Cortex of kidney (tissue), 1 donor: ENCODE measurements at places on chromosomes 11 and 22.

GRCh38 chr11:80586464-80586863, 1145.6 kb upstream of the TENM4 start:
- DNase-seq: no peak

GRCh38 chr11:34632105-34632791, 11.4 kb downstream of the EHF start:
- no peak for DNase-seq

GRCh38 chr22:20064140-20064480, 15.9 kb upstream of the DGCR8 start:
- DNase-seq: no peak

DNA sequence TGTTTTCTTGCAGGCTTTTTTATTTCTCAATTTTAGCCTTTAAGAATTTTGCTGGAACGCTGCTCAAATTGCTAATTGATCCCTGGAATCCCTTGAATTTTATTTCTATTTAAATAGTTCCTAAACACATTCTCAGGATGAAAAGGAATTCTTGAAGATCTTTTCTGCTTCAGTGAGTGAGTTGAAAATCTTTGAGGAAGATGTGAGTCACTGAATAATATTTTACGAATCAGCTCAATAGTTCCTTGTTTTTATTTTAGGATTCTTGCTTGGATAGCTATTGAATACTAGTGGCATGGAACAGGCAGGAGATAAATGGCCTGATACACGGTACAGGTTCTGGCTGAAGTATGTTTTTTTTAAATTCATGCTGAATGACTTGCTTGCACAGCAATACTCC, 194.6 kb upstream of the CCDC90B start:
- DNase-seq: no peak

DNA sequence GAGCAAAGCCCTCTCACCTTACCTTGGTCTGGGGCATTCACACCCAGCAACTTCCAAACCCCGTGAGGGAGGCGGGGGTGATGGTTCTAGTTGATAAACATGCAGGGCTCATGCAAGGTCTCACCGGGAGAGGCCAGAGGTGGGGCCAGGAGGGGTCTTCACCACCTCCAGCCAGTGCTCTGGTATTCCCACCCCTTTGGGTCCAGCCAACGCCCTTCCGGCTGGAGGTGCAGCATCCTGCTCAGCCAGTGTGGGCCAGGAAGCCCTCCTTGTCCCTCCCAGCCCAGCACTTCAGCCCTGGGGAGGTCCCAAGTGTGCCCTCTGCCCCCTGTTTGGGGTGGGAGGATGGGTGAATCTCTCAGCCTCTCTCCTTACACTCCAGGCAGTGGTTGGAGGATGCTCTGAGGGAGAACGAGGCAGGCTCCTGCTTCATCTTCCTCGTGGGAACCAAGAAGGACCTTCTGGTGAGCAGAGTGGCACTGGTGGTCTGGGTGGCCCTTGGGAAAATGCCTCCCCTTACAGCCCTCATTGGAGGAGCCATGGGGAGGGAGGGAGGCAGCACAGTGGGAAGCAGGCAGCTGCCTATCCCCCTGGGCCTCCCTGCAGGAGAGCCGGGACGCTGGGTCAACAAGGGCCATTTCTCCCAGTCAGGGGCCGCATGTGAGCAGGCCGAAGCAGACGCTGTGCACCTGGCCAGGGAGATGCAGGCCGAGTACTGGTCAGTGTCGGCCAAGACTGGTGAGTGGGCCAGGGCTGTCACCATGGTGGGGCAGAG, 13.4 kb downstream of the RAB36 start:
- DNase-seq: no peak

GRCh38 chr11:108549319-108549885, 44.2 kb downstream of the EXPH5 start:
- no peak for DNase-seq

GRCh38 chr11:131309776-131310175, 60.6 kb upstream of the NTM start:
- DNase-seq: no peak

GRCh38 chr11:134573857-134574256, 161.8 kb upstream of the B3GAT1 start:
- no peak for DNase-seq

GRCh38 chr22:22604326-22605073, 39.9 kb upstream of the GGTLC2 start:
- DNase-seq: no peak

DNA sequence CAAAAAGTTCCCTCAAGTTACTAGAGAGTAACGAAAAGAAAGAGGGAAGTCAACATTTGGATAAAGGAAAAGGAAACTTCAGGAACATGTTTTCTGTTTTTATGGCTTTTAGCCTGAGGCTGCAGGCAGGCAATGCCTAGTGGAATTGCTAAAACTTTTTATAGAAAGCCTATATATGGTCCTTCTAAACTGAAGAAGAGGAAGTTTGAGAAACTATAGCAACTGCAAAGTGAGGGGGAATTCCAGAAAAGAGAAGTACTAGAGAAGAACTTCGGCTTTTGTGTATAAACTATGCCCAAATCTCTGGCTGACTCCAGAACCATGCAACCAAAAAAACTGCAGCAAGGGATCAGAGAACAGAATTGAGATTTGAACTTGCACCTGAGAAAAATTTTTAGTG, 74.3 kb upstream of the ARHGAP42 start:
- DNase-seq: no peak

DNA sequence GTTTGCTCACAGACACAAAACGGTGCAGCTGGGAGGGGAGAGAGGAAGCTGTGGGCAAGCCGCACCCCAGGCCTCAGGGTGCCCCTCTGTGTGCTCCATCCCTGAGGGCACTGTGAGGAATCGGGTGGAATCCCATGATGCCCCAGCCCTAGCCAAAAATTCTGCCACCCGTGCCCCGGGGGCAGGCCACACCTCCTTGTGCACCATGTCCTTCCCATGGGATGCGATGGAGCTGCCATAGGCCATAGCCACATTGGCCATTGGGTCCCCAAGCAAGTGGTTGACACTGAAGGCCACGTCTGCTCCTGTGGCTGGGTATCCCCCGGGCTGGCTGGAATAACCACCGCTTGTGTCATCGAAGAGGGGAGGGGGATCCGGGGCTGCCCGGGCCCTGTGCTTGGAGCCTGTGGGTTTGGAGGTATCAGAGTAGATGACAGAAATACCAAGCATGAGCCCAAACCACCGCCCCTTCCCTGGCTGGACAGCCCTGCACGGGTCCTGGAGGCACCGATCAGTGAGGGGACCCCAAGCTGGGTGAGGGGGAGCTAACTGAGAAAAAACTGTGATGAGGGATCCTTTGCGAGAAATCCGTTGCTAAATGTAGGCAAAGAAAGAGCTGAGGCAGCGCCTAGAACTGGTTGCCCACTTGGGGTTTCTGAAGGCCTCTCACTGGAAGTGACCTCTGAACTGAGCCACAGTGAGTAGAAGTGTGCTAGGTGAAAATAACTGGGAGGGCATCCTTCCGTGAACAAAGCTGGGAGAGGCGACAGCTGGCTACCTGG, 863 bp downstream of the YIF1A start:
- DNase-seq: no peak

GRCh38 chr11:45677770-45678512, 12.5 kb upstream of the CHST1 start:
- no peak for DNase-seq

GRCh38 chr11:1878137-1879031, 13.3 kb downstream of the PRR33 start:
- DNase-seq: no peak

DNA sequence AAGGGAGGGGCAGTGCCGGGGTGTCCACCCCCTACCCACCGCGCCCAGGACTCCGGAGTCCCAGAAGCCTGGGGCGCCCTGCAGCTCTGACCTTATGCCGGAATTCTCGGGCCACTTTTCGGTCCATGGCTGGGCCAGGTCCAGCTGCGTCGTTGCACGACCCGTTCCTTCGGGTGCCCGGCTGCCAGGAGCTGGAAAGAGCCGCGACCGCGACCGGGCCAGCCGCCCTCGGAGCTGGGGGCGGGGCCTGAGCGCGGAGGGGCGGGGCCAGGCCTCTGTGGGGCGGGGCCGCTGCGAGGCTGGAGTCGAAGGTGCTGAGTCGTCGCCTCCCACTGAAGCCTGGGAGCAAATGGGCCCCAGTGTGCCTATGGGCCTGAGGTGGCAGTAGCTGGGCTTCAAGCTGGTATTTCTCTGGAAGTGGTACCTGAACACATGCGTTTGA, at the start of gene USH1C:
Gene USH1C, minus strand, starts transcription at position 236 of the 442 bp plus-strand sequence. Its CDS starts 109 bp downstream, at position 127.
- no peak for DNase-seq
